ENCODE measurements at places on chromosomes 5 and 9.
A peak's percentile ranks its signal among the peaks of the same experiment; 100 is the strongest.

GRCh38 chr9:104386013-104386412 lies 118.0 kb upstream of the OR13F1 start:
- DNase-seq = no peak

- peak; percentile 29 for DNase-seq
These were observed 148.9 kb downstream of the RXRA start for GRCh38 chr9:134475011-134475790.

GRCh38 chr5:175752826-175753535 lies 95.1 kb downstream of the HRH2 start:
- DNase-seq = peak; percentile 3

DNA sequence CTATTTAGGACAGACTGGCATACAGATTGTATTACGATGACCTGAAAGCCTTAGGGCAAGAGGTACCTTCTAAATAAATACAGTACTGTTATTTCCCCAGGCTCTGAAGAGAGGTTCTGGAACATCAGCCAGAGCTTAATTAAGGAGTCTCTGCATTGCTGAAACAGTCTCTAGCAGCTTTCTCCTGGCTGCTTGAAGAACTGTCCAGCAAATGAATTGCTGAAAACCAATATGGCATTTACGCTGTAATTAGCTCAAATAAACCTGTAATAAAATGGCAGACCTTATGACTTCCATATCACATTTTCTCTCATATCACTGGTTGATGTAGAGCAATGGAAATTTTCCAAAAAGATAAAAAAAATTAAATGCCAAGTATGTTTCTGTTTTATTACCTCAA lies 636.3 kb downstream of the GABRG2 start:
- DNase-seq = no peak

GRCh38 chr5:149537374-149537975 lies 13.8 kb downstream of the CSNK1A1 start:
- DNase-seq = no peak

GRCh38 chr9:18910435-18910834 lies 122.6 kb downstream of the SAXO1 start:
- DNase-seq = no peak

Data from activated naive CD4-positive, alpha-beta T cell treated with anti-CD3 and anti-CD28 coated beads, Interleukin-2, amount 50 U/mL, for 72 hours (primary cell).